ENCODE measurements at places on chromosomes 6 and 20.
A peak's percentile ranks its signal among the peaks of the same experiment; 100 is the strongest.

DNA sequence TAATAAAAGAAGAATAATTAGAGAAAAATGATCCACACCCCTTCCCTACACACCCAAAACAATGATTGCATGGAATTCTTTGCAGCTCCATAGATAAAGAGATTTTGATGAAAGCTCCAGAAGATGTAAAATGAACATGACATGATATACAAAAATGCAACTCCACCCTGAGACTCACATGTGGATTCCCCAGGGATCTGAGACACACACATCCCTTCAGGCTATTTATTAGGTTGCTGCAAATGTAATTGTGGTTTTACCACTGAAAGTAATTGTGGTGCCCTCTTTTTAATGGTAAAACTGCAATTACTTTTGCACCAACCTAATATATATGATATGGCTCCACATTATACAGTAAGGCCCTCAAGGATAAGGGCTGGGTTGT lies 40.4 kb upstream of the TBC1D7 start:
- no peak for DNase-seq

GRCh38 chr6:132675749-132676148 lies 16.8 kb upstream of the TAAR1 start:
- no peak for DNase-seq

DNA sequence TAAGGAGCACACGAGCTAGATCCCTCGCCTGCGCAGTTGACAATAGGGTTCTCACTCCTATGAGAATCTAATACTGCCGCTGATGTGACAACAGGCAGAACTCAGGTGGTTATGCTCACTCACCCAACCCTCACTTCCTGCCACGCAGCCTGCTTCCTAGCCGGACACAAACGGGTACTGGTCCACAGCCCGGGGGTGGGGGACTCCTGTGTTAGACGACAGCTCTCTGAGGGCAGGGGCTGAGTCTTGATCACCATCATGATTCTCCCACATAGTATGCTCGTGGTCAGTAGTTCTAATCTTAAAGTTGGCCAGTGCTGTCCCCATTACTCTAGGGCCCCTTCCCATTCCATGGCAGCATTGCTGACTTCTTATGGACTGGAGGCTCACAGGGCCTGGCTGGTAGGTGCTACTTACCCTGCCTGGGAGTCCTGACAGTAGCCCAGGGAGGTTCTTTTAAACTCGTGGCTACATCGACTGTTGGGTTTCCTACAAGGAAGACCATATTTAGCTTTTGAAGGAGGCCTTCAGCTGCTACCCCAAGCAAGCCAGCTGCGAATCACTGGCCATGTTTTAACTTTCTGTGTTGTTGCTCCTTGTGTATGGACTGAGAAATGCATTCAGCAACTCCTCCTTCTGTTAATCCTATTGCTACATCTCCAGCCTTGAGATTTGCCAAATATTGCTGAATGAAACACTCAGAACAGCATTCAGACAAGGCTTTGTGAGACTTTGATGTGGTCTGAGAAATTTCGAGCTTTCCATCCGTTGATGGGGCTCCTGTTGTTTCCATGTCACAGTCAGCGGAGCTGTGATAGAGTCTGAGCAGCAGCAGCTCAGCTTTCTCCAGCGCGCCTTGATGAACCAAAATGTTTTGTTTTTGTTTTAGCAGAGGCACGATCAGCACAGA lies 300.3 kb downstream of the NRN1 start:
- DNase-seq: no peak

GRCh38 chr6:93787841-93788240 lies 368.5 kb upstream of the EPHA7 start:
- no peak for DNase-seq

- no peak for DNase-seq
These were observed 247.9 kb downstream of the RFPL4B start for GRCh38 chr6:112594886-112595594.

DNA sequence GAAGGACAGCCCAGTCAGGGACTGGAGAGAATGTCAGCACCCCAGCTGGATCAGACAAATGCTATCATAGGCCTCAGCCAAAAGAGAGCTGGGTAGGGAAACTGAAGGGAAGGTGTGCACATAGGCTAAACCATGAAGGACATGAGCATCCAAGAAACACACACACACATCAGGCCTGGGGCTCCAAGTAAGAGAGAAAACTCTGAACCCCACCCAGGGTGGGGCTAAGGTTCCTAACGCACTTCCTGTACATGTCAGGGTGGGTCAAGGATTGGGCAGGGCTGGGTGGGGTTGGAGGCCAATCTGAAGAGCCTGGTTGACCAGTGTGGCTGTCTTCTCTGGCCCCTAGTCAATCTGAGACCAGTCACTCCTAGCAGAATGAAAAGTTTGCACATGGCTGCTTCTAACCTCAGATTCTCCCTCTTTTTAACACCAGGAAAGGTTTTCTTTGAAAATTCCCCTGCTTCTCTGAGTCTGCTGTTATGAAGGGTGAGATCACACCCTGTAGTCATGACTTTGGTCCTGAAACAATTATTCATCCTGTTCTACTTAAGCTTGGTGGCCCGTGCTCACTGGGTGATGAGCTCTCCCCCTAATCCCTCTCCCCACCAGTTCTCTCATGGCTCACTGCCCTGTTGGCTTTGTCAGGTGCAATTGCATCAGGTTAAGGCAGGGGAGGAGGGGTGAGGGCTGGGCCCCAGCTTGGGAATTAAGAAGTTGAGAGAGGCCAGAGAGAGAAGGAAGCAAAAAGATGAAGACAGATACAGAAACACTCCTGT lies 88.4 kb downstream of the MAFB start:
- no peak for DNase-seq

GRCh38 chr6:30814146-30815040 lies 69.9 kb upstream of the DDR1 start:
- peak; percentile 72 for DNase-seq

GRCh38 chr6:137975188-137975940 lies 108.3 kb downstream of the TNFAIP3 start:
- DNase-seq: no peak

- no peak for DNase-seq
These were observed 242.1 kb downstream of the MAFB start for GRCh38 chr20:40446888-40447287.

GRCh38 chr6:15570171-15570570 lies 92.7 kb downstream of the DTNBP1 start:
- DNase-seq: no peak

- DNase-seq: no peak
These were observed 34.3 kb upstream of the OGFRL1 start for GRCh38 chr6:71254323-71254722.

DNA sequence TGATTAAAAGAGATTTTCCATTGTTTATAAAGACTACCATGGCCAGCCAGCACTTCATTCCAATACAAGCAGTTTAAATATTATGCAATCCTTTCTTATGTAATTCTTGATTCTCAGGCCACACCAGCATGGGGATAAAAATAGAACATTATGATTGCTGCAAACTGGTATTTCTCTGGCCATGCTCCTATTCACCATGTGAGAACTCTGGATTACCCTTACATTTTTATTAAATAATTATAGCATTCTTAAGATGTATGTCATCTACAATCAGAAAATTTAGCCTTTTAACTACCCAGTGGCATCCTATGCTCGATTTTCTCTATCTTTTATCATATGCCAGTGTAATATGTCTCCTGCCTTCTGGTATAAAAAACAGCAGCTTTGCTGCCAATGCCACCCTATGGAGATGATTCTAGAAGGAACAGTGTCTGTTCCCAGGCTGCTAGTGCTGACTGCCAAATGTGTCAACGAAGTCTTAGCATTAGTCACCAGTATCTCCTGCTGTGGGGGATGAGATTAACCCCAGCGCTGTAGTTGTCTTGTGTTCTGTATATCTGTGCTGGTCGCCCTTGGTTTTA lies 501.4 kb downstream of the BCKDHB start:
- no peak for DNase-seq

DNA sequence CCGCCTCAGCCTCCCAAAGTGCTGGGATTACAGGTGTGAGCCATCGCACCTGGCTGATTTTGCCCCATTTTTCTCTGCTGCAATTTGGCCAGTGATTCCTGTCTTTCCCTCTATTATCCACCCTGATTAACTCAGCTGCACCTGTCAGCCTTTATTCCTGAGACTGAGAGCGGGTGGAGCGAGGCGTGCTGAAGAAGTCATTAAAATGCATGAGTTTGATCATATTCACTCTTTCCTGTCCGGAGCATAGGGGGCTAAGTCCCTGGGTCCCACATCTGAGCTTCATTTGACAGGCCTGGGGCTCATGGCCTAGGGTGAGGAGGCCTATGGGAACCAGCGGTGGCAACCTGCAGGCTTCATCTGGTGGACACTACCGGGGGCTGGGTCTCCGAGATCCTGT lies 25.7 kb upstream of the CTNNBL1 start:
- DNase-seq: no peak

DNA sequence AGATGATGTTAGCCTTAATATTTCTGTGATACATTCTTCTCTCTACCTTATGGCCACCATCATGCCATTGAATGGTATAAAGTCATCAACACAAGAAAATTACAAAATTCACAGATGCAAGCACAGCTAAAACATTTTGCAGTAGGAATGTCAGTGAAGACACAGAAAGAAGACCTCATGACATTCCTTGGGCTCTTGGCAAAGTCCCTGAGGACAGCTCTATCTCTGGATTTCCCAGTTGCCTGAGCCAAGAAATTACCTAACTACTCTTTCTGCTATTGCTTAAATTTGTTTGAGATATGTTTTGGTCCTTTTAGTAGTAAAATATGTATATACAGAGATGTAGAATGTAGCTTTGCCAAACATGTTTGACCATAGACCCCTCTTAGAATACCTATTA lies 201.0 kb upstream of the STXBP5 start:
- DNase-seq: no peak

DNA sequence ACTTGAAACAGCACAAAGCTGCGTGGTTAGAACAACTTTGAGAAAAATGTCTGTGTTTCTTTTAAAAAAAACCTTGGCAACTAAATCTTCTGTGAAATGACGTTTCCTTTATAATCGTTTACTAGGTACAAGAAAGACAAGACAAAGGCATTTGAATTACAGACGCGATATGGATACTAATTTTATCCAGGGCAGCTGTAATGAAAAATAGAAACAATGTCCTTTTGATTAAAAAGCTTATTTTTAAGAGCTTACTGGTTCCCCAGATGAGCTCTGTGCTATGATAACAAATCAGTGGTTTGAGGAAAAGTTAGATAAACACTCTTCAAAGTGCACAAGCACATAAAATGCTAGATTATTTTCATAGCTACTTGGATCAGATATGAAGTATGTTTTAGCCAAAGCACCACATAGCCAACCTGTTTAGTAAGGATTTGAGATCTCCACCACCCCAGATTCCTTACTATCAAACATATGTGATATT lies 1.6 kb upstream of the SYNCRIP start:
- DNase-seq: no peak

DNA sequence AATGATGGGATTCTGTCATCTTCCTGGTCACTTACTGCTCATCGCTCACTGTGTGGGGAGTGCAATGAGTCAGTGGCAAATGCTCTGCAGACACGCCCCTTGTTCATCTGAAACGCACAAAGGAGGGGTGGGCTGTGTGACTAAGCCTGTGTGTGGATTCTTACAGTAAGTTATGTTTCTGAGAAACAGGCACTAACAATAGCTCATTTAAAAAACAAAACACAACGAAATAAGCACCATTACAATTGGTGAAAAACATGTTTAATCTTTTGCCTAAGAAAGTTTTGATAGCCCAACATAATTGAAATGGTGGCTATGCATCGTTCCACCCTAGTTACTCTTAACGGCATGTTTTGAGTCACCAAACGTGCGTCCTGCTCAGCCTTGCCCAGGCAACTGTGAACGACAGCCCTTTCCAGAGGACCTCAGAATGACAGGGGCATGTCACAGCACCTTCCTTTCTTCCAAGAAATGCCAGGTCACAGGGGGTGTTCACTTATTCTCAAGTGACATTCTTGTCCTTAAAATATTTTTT lies 118.4 kb upstream of the SGK1 start:
- no peak for DNase-seq

GRCh38 chr6:126614642-126615504 lies 275.0 kb downstream of the CENPW start:
- no peak for DNase-seq

GRCh38 chr6:47308198-47308517 lies 1.5 kb downstream of the TNFRSF21 start:
- DNase-seq: no peak

- no peak for DNase-seq
These were observed 430.3 kb downstream of the TFAP2A start for GRCh38 chr6:9984607-9985006.

DNA sequence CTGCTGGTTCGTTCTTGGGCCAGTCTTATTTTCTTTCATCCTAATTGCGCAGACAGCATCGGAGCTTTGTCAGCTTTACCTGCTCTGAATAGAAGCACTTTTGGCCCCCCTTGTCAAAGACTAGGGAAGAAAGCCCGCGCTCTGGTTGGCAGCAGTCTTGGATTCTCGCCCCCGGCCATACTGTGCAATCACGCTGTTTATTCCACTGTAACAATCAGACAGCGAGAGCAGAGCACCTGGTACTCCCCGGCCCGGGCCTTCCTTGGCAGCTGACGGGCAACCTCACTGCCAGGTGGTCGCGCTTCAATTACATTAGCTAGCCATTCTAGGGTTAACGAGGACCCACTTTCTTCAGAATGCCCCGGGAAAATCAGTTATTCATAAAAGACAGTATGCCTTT lies 72.6 kb downstream of the INSM1 start:
- no peak for DNase-seq

GRCh38 chr6:125219361-125219895 lies 65.9 kb downstream of the TPD52L1 start:
- DNase-seq: no peak

GRCh38 chr6:71324194-71324785 lies 35.7 kb downstream of the OGFRL1 start:
- no peak for DNase-seq

GRCh38 chr6:125747589-125748405 lies 1.6 kb upstream of the HEY2 start:
- DNase-seq: peak; percentile 85

DNA sequence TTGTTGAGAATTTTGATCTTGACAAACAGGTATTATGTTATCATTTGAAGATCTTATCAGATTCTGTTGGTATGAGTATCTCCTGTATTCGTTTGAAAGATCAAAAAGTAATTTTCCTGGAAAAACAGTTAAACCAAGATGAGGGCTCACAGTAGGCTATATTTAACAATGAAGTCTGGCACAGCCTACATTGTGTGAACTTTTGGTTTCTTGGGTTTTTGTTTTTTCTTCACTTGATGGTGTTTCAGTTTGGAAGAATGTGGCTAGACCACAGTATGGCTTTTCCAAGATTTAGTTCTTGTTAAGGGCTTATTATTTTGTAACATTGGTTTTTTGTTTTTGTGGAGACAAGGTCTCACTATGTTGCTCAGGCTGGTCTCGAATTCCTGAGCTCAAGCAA lies 306.4 kb downstream of the CDKAL1 start:
- DNase-seq: no peak

DNA sequence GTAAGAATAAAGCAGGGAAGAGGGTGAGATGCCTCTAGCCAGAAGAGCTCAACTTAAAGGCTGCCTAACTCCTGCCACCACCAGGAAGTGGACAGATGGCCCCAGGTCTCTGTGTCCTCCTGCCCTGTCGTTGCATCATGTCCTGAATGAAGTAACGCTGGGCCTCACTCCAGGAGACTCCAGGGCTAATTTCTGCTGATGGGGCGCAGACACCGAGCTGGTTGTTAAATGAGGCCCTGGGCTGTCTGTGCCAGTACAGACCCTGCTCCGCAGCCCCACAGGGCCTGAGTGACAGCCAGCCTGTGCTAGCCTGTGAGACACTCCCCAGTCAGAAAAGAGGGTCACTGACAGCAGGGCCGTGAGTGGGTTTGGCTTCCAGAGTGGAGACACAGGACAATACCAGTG lies 6.5 kb downstream of the IP6K3 start:
- no peak for DNase-seq

Measured in posterior vena cava (tissue), 2 donors.